NCI-H446 (cell line): ENCODE measurements at places on chromosomes 2 and 18.

DNA sequence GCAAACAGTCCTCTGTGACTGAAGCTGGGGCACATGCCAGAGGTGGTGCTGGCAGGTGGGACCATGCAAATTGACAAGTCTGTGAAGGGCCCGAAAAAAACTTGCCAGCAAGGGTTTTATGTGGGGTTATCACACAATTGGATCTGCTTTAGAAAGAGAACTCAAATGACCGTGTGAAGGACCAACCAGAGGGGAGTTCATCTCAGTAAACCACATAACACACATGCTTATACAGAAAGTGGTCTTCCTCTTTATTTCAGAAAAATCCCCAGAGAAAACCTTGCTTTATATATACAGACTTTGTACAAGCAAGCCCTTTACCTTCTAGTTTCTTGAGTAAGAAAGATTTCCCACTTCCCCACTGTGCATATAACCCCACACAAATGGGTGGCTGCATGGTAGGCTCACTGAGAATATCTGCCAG, 46.7 kb downstream of the KIDINS220 start:
- no peak for DNase-seq

GRCh38 chr2:138081225-138082073, 117.2 kb downstream of the HNMT start:
- no peak for DNase-seq

DNA sequence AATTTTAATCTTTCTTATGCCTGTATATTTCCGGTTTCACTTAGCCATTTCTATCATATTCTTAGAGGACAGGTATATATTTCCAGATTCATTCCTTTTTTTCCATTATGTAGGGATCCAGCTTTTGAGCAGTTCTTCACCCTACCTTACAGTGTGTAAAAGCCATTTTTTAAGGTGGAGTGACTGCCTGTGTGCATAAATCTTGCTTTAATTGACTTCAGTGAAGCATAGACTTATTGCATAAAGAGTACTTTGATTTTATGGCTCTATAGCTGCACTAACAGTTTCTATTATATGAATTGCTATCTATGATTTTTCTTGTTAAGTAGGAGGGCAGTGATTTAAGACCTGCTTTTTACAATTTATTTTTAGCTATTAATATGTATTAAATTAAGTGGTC, 132.6 kb downstream of the NYAP2 start:
- DNase-seq, result no peak

DNA sequence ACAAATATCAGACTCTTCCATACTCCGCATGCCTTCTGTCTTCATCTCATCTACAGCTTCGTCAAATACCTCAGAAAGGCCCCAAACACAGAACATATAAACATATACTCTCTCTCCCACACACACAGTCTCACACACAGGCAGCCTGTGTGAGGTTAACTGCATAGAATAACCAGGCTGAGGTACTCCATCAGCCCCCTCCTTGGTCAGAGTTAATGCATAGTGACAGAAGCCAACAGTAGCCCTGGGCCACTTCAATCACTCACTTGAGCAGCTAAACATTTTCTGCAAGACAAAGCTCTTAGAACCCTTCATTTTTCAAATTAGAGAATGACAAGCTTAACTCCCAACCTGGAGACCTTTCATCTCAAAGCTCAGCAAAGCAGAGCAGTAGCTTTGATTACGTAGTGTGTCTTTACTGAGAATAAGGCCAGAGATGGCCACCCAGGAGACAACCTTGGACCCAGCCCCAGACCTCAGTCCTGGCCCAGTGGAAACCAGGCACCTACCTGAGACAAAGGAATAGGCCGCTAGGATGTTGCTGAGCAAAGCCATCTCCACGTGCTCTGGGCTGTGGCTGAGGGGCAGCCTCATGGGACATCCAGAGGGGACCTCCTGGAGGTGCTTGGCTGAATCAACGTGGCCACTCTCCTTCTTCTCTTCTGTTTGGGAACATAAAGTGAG, 43.0 kb downstream of the EVA1A start:
- DNase-seq, result no peak

GRCh38 chr18:51133580-51134160, 63.8 kb downstream of the MEX3C start:
- DNase-seq, result no peak

DNA sequence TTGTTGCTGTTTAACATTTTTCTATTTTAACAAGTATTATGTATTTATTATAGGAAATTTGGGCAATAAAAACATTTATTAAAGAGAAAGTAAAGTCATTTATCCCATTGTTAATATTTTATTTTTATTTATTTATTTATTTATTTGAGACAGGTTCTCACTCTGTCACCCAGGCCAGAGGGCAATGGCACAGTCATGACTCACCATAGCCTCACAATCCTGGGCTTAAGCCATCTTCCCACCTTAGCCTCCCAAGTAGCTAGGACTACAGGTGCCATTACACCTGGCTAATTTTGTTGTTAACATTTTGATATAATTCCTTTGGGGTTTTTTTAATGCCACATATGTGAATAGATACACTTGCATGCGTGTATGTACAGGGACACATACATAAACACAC, 165.9 kb upstream of the STON1 start:
- DNase-seq, result no peak

GRCh38 chr2:154557906-154558305, 140.6 kb upstream of the KCNJ3 start:
- no peak for DNase-seq

GRCh38 chr18:40553029-40553428, 1402.0 kb upstream of the PIK3C3 start:
- DNase-seq, result no peak

DNA sequence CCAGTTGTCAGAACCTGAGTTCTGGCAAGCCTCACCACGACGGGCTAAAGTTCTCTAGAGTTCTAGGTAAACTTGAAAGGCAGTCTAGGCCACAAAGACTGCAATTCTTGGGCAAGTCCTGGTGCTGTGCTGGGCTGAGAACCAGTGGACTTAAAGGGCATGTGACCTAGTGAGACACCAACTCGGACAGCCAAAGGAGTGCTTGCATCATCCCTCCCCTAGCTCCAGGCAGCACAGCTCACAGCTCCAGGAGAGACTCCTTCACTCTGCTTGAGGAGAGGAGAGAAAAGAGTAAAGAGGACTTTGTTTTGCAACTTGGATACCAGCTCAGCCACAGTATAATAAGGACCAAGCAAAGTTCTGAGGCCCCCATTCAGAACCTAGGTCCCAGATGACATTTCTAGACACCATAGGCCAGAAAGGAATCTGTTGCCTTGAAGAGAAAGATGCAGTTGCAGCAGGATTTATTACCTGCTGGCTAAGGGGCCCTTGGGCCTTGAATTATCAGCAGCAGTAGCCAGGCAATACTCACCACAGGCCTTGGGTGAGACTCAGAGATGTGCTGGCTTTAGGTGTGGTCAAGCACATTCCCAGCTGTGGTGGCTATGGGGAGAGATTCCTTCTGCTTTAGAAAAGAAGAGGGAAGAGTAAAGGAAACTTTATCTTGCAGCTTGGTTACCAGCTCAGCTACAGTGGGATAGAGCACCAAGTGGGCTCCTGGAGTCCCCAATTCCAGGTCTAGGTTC, 51.8 kb downstream of the UPP2 start:
- DNase-seq, result no peak
